ENCODE measurements at places on chromosomes 6 and 20. TPM values are rescaled to one million over a fixed set of nuclear protein-coding genes. Genes with fewer than 3 reads are reported as not detected.

Gene KCNK5
- 4.3 TPM for total RNA-seq

Gene SNX21
- total RNA-seq = 66.9 TPM

DNA sequence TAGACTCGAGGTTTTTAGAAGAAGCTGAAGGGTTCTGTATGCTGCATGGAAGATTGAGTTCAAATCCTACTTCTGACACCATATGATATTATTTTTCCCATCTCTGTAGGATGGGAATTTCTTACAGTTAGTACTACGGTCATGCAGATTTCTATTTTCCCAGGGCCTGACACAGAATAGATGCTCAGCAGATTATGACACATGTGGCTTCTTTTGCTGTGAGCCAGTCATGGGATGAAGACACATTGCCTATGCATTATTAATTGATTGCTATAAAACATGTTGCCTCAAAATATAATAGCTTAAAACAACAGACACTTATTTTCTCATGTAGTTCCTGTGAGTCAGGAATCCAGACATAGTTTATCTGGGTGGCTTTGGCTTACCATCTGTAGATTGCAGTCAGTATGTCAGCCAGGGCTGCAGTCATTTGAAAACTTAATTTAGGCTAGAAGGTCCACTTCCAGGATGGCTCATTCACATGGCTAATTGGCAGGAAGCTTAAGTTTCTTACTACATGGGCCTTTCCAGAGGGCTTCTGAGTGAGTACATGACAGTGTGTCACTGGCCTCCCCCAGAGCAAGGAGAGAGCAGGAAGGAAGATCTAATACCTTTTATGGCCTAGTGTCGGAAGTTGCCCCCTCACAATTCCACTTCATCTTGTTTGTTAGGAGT, 29.5 kb downstream of the TOP1 start:
- no peak for DNase-seq

Gene MATN4
- 1.6 TPM for total RNA-seq

DNA sequence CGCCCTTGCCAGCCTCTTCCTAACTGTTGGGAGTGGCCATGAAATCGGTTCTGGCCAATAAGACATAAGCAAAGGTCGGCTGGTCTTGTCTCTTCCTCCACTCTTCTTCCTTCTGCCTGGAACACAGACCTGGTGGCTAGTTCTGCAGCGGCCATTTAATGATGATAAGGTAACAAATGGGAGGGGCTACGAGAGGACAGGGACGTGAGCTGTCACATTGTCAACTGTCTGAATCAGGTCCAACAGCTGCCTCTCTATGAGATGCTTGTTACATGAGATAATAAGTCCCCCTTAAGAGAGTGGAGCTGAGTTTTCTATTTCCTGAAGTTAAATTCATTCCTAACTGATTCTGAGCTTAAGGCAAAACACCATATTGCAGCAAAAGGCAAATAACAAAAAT, 12.5 kb upstream of the TMEM242 start:
- no peak for DNase-seq

- no peak for DNase-seq
These were observed 19.6 kb downstream of the SOBP start for GRCh38 chr6:107509506-107509905.

Gene CDH22
- 0.66 TPM for total RNA-seq

GRCh38 chr20:57013217-57013616, 253.2 kb downstream of the BMP7 start:
- DNase-seq = no peak

Gene ZNF391
- total RNA-seq = 2.1 TPM

Gene REV3L
- total RNA-seq = 108 TPM

GRCh38 chr6:26158076-26158580, 70.9 kb downstream of the HFE start:
- DNase-seq = no peak

DNA sequence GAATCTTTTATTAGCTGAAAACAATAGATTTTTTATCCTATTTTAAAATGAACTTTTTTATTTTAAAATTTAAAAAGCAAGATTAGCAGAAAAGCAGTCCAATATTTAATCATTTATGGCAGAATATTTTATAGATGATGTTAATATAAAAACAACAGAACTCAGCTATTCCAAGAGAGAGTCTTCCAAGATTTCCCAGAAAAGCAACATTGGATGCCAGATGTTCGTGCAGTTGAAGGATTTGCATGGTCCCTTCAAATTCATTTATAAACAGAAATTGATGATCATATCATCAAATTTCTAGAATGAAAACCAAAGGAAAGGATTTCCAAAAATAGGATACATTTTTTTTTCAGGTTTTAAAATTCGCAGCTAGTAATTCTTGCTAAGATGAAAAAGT, 25.4 kb upstream of the CNKSR3 start:
- DNase-seq = no peak

Gene SCUBE3
- total RNA-seq = under 0.01 TPM

Gene EHMT2
- 34.6 TPM for total RNA-seq

GRCh38 chr6:105859457-105859856, 226.7 kb upstream of the PRDM1 start:
- DNase-seq = no peak

- no peak for DNase-seq
These were observed 119.6 kb downstream of the PXDC1 start for GRCh38 chr6:3631877-3632276.

GRCh38 chr6:25022140-25022553, 86.4 kb upstream of the RIPOR2 start:
- no peak for DNase-seq

Measured in breast epithelium (tissue), 4 donors.